ENCODE measurements at places on chromosomes 4 and X.

DNA sequence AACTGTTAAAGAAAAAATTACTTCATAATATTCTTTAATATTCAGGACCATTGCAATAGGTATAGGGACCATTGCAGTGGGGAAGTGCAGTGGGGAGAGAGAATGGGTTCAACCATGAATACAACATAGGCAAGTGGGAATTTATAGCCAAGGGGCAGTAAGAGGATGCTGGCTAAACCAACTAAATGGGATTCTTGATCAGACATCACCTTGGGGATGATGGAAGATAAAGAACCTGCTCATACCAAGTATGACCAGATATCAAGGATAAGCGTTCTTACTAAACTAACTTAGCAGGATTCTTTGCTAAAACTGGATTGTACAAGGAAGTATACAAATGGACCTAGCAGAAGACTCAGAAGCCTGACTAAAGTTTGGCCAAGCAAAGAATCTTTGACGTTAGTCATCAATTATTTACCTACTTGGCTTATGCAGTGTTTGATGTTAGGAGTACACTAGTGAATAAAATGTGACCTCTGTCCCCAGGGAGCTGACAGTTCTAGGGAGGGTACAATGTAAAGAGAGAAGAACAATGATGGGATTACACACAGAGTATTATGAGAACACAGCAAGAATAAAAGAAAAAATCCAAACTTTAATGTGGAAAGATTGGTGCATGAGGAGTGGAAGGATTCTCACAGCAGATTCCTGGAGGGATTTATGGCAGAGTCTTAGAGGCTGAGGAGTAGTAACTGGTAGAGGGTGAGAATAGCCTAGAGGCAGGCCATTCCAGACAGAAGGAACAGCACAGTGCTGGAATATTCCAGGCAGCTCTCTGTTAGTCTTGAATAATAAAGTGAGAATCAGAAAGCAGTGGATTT lies 54.7 kb upstream of the MYOZ2 start:
- no peak for DNase-seq

DNA sequence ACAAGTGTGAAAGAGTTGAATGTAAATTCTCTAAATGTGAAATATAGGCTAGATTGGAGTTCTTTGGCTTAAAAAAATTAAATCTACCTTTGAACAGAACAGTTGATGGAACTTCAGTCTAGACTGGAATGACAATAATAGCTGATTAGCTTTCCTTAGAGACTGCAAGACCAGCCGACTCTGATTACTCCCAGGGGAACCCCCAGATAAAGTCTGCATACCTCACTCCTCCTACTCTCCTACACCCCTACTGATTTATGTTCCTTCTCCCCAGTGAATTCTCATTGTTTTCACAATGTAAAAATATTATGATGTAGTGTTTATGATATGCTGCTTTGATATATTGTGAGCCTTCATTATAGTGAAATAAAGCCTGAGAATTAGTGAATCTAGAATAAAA lies 241.3 kb downstream of the CFAP299 start:
- no peak for DNase-seq

GRCh38 chr4:7124689-7125442 lies 57.0 kb upstream of the GRPEL1 start:
- no peak for DNase-seq

GRCh38 chr4:151206241-151207005 lies 70.5 kb upstream of the PRSS48 start:
- no peak for DNase-seq

- DNase-seq: no peak
Observed at GRCh38 chr4:78666830-78667258, 109.3 kb upstream of the BMP2K start.

DNA sequence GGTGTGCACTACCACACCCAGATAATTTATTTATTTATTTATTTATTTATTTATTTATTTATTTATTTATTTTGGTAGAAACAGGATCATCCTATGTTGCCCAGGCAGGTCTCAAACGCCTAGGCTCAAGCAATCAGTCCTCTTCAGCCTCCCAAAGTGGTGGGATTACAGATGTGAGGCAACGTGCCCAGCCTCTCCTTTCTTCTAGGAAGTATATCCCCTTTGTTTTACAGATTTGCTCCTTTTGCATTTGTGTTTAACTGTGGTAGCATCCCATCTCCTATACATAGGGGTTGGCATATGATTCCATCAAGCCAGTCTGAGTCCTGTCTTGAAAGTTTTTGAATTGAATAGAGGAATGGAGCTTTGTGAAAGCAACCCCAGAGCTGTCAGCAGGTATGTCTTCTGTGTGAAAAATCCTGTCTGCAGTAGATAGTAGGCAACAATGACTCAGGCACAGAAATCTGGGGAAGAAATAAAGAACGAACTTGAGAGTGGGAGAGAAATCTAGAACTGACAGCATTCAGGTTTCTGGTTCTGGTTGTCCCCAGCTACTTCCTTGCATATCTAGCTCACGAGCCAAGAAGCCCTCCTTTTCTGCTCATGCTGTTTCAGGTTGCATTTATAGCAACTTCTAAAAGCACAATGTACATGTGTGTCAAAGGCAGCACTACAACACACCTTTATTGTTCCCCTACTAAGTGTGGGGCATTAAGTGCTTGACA lies 113.7 kb upstream of the LSM6 start:
- DNase-seq: no peak

GRCh38 chrX:74579597-74580198 lies 34.7 kb downstream of the RLIM start:
- no peak for DNase-seq

DNA sequence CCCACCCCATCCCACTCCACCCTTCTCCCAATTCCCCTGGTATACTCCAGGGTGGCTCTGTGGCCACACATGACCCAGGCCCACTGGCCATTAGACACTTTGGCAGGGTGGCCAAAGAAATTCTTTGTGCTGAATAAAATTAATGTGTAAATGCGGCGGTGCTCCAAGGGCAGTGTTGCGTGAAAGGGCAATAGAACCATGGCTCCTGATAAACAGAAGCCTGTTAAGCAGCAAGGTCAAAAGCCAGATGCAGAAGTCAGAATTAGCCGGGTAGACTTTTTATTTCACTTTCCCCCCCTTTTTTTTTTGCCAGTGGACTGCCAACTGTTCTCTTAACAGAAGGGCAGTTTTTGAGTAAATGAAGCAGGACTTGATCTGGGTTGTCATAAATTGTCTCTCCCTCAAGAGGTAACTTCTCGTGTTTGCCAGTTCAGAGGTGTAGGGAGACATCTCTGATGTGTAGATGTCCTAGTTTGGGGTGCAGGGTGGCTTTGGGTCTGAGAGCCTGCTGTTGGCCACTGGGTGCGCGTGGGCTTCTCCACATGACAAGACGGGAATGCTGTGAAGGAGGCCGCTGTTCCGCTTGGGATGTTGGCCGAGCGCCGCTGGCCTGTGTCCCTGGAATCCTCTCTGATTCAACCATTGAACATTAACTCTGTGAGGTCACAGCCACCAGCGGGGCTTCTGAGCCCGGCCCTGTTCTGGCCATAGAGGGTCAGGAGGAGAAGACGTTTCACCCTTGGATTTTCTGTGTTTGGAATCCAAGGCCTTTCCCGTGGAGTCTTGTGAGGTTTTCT lies 139.5 kb downstream of the TBL1X start:
- DNase-seq: no peak

- DNase-seq: no peak
Observed at GRCh38 chr4:18756671-18757070, 735.1 kb upstream of the LCORL start.

GRCh38 chr4:21018817-21019216 lies 318.6 kb downstream of the PACRGL start:
- no peak for DNase-seq

- DNase-seq: no peak
Observed at GRCh38 chr4:156974264-156974663, 2.7 kb upstream of the PDGFC start.

- DNase-seq: no peak
Observed at GRCh38 chr4:4759232-4759631, 100.2 kb upstream of the MSX1 start.

DNA sequence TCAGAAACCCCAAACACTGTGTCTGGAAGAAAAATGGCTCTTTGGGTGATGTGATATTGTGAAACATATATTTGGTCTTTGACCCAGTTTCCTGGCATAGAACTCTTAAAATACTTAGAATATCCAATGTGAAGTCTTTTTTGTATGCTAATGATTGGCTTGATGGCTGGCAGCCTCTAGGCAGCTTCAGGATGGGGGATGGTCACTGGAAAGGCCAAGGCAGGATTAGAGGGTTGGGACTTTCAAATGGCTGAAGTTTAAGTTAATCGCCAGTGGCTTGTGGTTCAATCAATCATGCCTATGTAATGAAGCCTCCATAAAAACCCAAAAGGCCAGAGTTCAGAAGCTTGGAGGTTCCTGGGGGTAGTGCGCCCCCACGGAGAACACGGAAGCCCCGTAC lies 33.5 kb upstream of the ESX1 start:
- no peak for DNase-seq

- DNase-seq: no peak
Observed at GRCh38 chr4:187276736-187277408, 553.2 kb upstream of the FAT1 start.

DNA sequence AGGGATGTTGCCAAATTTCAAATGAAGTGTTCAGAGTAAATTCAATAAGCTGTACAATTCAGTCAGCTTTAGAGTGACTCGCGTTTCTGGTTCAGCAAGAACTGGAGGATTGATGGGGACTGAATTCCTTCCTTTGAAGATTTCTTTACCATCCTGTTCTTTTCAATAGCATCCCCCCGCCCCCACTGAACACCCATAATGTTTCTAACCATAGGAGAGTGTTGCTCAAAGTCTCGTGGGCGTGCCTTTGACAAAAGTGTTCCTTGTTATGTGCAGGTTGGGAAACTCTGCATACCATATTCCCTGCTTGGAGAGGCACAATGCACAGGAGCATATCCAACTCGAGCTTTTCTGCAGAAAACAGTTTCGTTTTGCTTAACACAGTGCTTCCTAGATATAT lies 323.5 kb upstream of the CASK start:
- DNase-seq: no peak

DNA sequence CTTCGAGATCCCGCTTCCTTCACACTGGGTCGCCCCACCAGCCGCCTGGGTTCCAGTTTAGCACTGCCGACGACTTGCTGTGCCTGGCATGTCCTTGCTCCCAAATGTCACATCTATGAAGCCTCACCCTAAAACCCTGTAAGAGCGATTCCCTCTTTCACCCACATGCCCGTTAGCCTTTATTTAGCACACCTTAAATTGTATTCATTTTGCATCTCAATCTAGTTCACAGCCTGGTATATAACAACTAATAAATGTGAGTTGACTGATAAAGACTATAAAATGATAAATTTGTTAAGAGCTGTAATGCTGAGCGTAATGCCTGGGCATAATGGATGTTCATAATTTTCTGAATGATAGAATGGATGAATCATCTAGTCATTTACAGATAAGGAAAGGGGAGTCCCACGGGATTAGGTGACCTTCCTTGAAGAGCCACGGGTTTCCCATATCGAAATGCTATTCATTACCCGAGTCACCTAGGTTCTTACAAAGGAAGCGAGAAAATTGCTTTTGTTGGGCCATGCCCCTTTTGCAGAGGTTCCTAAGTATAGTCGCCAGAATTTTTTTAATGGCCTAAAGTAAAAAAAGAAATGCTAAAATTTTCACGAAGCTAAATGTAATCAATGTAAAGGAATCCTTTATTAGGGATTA lies 1.1 kb upstream of the AP1S2 start:
- DNase-seq: no peak

- no peak for DNase-seq
Observed at GRCh38 chrX:148611993-148612392, 111.6 kb downstream of the AFF2 start.

GRCh38 chr4:6109842-6110560 lies 90.3 kb downstream of the JAKMIP1 start:
- DNase-seq: no peak

- DNase-seq: no peak
Observed at GRCh38 chrX:55057675-55058249, 17.1 kb upstream of the PAGE2B start.

- no peak for DNase-seq
Observed at GRCh38 chr4:47831026-47831679, 6.7 kb downstream of the CORIN start.

DNA sequence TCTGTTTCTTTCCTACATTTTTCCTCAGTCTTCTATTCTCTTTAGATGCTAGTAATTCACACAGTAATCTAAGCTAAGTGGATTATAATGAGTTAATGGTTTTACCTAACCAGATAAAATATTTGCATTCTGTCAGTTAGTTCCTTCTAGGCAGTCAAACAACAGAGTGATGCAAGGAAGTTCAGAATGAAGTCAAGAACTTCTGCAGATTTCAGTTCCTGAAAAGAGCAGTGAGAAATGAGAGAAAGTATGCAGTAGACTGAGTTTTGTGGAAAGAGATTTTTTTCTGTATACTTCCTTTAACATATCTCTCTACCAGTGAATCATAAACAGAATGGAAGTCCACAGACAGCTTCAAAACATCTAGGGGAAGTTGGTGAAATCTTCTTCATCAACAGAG lies 774.0 kb upstream of the POU3F4 start:
- no peak for DNase-seq

- DNase-seq: no peak
Observed at GRCh38 chr4:70463335-70463734, 8.7 kb upstream of the MUC7 start.

GRCh38 chr4:8272472-8273428 lies 3.2 kb downstream of the HTRA3 start:
- no peak for DNase-seq

DNA sequence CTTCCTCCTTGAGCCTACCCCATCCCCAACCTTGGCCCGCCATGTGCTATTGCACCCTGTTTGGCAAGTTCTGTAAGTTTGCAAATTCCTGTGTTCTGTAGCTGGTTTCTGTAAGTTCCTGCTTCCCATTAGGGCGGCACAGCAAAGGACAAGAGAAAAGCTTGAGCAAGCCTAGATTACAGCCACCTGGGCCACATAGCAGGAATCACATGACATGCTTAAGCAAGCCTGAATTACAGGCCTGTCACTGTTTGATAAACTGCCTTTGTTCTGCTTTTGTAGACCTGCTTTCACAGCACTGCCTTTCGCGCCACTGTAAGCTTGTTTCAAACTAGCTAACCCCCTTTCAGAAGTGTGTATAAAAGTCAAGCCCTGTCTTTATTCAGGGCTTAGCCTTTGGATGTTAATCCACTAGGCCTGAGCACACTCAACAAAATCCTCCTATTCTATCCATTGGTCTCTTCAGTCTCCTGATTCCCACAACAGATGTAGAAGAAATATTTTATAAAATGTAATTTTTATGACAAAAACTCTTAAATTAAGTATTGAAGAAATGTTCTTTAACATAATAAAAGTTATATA lies 906.8 kb upstream of the NDST4 start:
- DNase-seq: no peak

DNA sequence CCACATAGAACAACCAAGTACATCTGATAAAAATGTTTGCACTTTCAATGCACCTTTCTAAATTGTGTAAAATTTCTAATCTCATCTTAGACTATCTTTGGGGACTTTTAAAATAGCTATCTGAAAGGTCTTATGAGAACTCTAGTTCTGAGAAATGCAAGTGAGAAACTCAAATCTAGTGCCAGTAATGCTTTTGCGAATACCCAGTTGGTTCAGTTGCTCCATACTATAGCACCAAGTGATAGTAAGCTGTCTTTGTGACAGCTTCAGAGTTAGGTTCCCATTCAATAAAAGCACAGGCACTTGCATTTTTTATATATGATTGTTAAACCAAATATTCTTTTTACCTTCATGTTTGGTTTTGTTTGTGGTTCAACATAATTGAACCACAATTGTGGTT lies 4.5 kb upstream of the ITM2A start:
- DNase-seq: no peak

Data from T-helper 17 cell (primary cell).